ENCODE measurements at places on chromosomes 4 and X. TPM values are rescaled to one million over a fixed set of nuclear protein-coding genes. Genes with fewer than 3 reads are reported as not detected.

NOX1 gene
- total RNA-seq = not detected

SSX2B gene
- total RNA-seq = not detected

IL13RA2 gene
- 27.8 TPM for total RNA-seq

TLR3 gene
- total RNA-seq = 1.7 TPM

FAM114A1 gene
- total RNA-seq = 319 TPM

MRFAP1L1 gene
- 36.1 TPM for total RNA-seq

PAK3 gene
- 2.2 TPM for total RNA-seq

ZDHHC15 gene
- total RNA-seq = not detected

SCARB2 gene
- total RNA-seq = 144 TPM

ETNPPL gene
- total RNA-seq = not detected

ATXN3L gene
- not detected for total RNA-seq

BBS12 gene
- total RNA-seq = 3.3 TPM

IRAK1 gene
- 144 TPM for total RNA-seq

HS3ST1 gene
- total RNA-seq = 1.1 TPM

CYBB gene
- 0.14 TPM for total RNA-seq

SOWAHB gene
- total RNA-seq = not detected

JAKMIP1 gene
- not detected for total RNA-seq

SPANXB1 gene
- not detected for total RNA-seq

ENPP6 gene
- total RNA-seq = not detected

SMIM31 gene
- total RNA-seq = not detected

EVC gene
- total RNA-seq = 64.7 TPM

FDCSP gene
- total RNA-seq = not detected

EGF gene
- total RNA-seq = 0.22 TPM

POLN gene
- 1.1 TPM for total RNA-seq

RADX gene
- not detected for total RNA-seq

FGF13 gene
- total RNA-seq = 0.14 TPM

ODAPH gene
- total RNA-seq = not detected

UGT2B10 gene
- total RNA-seq = not detected

MAGEA1 gene
- not detected for total RNA-seq

IRF2 gene
- 37.0 TPM for total RNA-seq

ZNF141 gene
- 11.2 TPM for total RNA-seq

SH3BGRL gene
- 50.5 TPM for total RNA-seq

CFAP99 gene
- under 0.01 TPM for total RNA-seq

C4orf46 gene
- total RNA-seq = 3.3 TPM

PCDH7 gene
- 2.2 TPM for total RNA-seq

LONRF3 gene
- 0.57 TPM for total RNA-seq

All from placental pericyte (primary cell).